ENCODE measurements at places on chromosomes 7 and 10.

GRCh38 chr10:132193907-132194552 is 7.3 kb downstream of the DPYSL4 start:
- H3K4me1 ChIP-seq, result no peaks in the 10 kb centered on the region
- DNase-seq, result no peak
- no peaks in the 10 kb centered on the region for H3K36me3 ChIP-seq
- H3K27me3 ChIP-seq, result peaks cover 14% of the 10 kb centered on the region
- no peak overlapping the region for H3K4me3 ChIP-seq

DNA sequence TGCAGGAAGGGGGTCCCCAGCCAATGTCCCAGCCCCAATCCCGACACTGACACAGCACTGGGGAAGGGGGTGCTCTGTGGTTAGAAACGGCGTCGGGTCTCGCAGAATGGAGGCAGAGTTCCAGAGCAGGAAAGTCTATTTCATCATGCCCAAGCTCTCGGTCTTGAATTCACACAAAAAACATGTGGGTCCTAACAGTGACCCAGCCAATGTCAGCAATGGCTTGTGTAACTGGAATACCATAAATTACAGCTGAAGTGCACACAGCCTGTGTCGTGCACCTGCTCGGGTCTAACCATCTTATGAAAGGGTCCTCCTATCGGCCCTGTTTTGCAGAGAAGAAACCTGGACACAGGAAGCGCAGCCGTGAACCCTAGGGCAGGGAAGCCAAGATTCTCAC is 324.1 kb downstream of the ADARB2 start:
- H3K27ac ChIP-seq, result no peak overlapping the region
- H3K36me3 ChIP-seq, result no peaks in the 10 kb centered on the region
- H3K27me3 ChIP-seq, result peaks cover 9% of the 10 kb centered on the region
- H3K4me1 ChIP-seq, result no peaks in the 10 kb centered on the region
- DNase-seq, result no peak

- H3K4me3 ChIP-seq, result peak overlapping the region; percentile 79
- peaks cover 71% of the 10 kb centered on the region for H3K27me3 ChIP-seq
- H3K27ac ChIP-seq, result no peak overlapping the region
- H3K4me1 ChIP-seq, result peaks cover 10% of the 10 kb centered on the region
- no peak for DNase-seq
- H3K36me3 ChIP-seq, result no peaks in the 10 kb centered on the region
These were observed 1.1 kb downstream of the SH3PXD2A start for GRCh38 chr10:103854265-103854685.

DNA sequence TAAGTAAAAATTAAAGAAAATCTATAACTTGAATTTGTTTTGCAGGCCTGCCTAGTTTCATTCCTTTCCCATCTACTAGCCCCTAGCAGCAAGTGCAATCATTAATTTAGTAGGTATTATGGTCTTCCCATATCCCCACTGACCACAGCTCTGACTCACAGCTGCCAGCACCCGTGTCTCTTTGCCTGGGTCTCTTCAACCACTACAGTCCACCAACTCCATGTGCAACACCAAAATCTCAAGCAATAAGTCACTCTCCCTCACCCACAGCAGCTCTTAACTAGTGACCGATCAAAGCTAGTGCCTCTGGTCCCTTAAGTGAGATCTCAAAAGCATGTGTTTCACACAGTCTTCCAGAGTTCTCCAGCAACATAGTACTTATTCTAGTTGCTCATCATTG is 26.0 kb upstream of the THSD7A start:
- H3K27me3 ChIP-seq, result no peaks in the 10 kb centered on the region
- no peak overlapping the region for H3K4me3 ChIP-seq
- H3K4me1 ChIP-seq, result no peaks in the 10 kb centered on the region

DNA sequence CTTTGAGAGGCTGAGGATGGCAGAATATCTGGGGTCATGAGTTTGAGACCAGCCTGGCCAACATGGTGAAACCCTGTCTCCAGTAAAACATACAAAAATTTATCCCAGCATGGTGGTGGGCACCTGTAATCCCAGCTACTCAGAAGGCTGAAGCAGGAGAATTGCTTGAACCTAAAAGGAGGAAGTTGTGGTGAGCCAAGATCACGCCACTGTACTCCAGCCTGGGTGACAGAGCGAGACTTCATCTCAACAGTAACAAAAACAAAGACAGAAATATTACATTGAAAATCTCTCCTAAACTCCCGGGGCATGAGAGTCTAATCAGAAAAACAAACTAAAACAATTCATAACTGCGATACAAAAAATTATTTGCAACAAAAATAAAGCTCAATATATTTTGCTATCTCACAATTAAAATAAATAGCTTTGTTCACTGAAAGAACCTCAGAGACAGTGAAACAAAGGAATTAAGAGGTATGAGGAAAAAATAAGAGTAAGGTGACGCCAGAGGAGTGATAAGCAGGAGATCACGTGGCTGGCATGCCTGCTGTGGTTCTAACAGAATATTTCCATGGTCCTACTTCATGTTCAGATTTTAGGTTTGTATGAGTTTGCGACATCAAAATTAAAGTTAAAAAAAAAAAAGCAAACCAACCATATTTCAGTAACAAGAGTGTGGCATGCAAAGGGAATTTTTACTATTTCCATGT is 527.7 kb upstream of the POM121L12 start:
- DNase-seq, result no peak
- H3K27ac ChIP-seq, result no peak overlapping the region
- H3K36me3 ChIP-seq, result peaks cover 1% of the 10 kb centered on the region
- H3K27me3 ChIP-seq, result no peaks in the 10 kb centered on the region
- H3K4me1 ChIP-seq, result no peaks in the 10 kb centered on the region

GRCh38 chr10:1293636-1294435 is 237.7 kb downstream of the WDR37 start:
- H3K4me3 ChIP-seq, result no peak overlapping the region
- H3K36me3 ChIP-seq, result no peaks in the 10 kb centered on the region
- no peak for DNase-seq
- peaks cover 32% of the 10 kb centered on the region for H3K27me3 ChIP-seq
- H3K27ac ChIP-seq, result peak overlapping the region; percentile 13
- no peaks in the 10 kb centered on the region for H3K4me1 ChIP-seq

GRCh38 chr10:68231106-68231816 is 652 bp downstream of the ATOH7 start:
- peaks cover 55% of the 10 kb centered on the region for H3K27me3 ChIP-seq
- H3K4me1 ChIP-seq, result peaks cover 10% of the 10 kb centered on the region
- peak overlapping the region; percentile 63 for H3K4me3 ChIP-seq

GRCh38 chr7:92584953-92585352 is 5.2 kb downstream of the FAM133B start:
- H3K27me3 ChIP-seq, result no peaks in the 10 kb centered on the region
- H3K36me3 ChIP-seq, result peaks cover 27% of the 10 kb centered on the region

DNA sequence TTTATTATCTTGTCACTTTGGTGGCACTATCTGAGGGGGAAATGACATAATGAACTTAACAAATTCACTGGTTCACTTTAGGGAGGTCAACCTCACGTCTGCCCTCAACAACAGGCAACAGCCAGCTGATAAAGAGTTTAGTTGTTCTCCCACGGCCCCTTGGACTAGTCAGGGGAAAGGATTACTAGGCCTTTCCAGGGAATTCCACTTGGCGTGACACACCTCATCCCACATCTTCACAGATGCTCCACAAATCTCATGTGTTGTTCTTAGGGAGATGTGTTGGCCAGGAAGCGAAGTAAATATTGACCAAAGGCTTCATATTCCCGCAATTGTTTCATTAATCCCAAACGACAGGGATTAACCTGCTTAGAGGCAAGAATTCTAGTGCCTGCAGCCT is 183.5 kb upstream of the CDCA7L start:
- H3K4me3 ChIP-seq, result no peak overlapping the region
- H3K27me3 ChIP-seq, result peaks cover 65% of the 10 kb centered on the region
- H3K36me3 ChIP-seq, result peaks cover 1% of the 10 kb centered on the region
- DNase-seq, result no peak
- no peaks in the 10 kb centered on the region for H3K4me1 ChIP-seq

DNA sequence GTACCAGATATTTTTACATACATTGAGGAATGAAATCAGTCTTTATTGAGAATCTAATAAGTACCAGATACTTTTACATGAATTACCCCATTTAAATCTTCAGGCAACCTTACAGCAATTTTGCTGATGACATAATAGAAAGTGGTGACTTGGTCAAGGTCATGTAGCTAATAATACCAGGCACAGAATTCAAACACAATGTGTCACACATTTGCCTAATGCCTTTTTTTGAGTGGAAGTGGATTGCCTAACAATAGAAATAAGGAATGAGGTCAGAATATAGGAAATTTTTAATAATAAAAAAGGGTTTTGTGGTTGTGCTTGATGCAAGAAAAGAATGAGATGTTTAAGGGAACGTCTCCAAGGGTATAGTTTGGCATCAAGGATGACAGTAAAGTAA is 466.6 kb upstream of the IGFBP3 start:
- no peaks in the 10 kb centered on the region for H3K27me3 ChIP-seq
- H3K4me1 ChIP-seq, result no peaks in the 10 kb centered on the region
- no peaks in the 10 kb centered on the region for H3K36me3 ChIP-seq
- DNase-seq, result no peak

- no peak overlapping the region for H3K27ac ChIP-seq
- H3K36me3 ChIP-seq, result no peaks in the 10 kb centered on the region
- H3K4me1 ChIP-seq, result no peaks in the 10 kb centered on the region
- no peak overlapping the region for H3K4me3 ChIP-seq
- DNase-seq, result no peak
- no peaks in the 10 kb centered on the region for H3K27me3 ChIP-seq
These were observed 57.1 kb downstream of the PLPP4 start for GRCh38 chr10:120514035-120514620.

GRCh38 chr10:70777063-70777875 is 7.9 kb downstream of the TBATA start:
- no peaks in the 10 kb centered on the region for H3K27me3 ChIP-seq
- H3K27ac ChIP-seq, result no peak overlapping the region
- DNase-seq, result no peak
- no peaks in the 10 kb centered on the region for H3K4me1 ChIP-seq
- no peaks in the 10 kb centered on the region for H3K36me3 ChIP-seq

DNA sequence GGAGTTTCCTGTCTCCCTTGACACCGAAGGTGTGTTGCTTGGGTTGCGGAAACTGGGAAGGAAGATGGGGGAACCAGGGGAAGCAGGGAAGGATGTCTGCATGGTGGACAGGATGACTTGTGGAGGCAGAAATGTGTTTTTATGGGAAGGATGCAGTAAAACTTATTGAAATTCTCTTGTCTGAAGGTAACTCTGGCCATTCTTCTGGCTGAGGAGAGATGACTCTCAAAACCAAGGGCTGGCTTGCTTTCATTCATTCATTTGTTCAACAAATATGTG is 1.5 kb downstream of the UBTD1 start:
- DNase-seq, result no peak
- peaks cover 17% of the 10 kb centered on the region for H3K4me1 ChIP-seq
- peaks cover 9% of the 10 kb centered on the region for H3K36me3 ChIP-seq
- H3K4me3 ChIP-seq, result peak overlapping the region; percentile 6

GRCh38 chr10:127182161-127182560 is 14.2 kb downstream of the INSYN2A start:
- no peak for DNase-seq
- no peak overlapping the region for H3K27ac ChIP-seq
- no peak overlapping the region for H3K4me3 ChIP-seq

All from central memory CD8-positive, alpha-beta T cell (primary cell).